Cortex of kidney (tissue), 1 donor: ENCODE measurements at places on chromosomes 2 and 18.

GRCh38 chr2:102251042-102251848 lies 60.1 kb upstream of the IL1RL1 start:
- no peak for DNase-seq

GRCh38 chr2:69514819-69515218 lies 77.6 kb upstream of the NFU1 start:
- no peak for DNase-seq

- no peak for DNase-seq
Observed at GRCh38 chr2:15750822-15751329, 159.2 kb downstream of the DDX1 start.

DNA sequence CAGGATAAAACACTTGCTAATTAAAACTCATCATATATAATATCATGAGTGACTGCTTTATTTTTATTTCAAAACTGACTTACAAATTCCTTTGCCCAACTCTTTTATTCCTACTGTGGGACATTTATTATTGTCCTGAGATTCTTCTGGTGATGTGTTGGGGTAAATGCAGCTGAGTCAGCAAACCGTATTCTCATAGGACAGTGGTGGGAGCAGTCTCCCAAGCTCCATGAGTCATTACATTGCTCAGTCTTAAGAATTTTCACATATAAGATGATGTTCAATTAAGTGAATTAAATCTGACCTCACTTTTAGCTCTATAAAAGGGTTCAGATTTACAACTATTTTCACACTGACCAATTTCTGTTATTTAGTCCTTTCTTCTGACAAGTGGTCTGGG lies 1530.7 kb downstream of the LRP1B start:
- no peak for DNase-seq

- no peak for DNase-seq
Observed at GRCh38 chr2:142834021-142834420, 43.4 kb upstream of the KYNU start.

GRCh38 chr2:241844066-241844728 lies 14.5 kb downstream of the PDCD1 start:
- DNase-seq = no peak

DNA sequence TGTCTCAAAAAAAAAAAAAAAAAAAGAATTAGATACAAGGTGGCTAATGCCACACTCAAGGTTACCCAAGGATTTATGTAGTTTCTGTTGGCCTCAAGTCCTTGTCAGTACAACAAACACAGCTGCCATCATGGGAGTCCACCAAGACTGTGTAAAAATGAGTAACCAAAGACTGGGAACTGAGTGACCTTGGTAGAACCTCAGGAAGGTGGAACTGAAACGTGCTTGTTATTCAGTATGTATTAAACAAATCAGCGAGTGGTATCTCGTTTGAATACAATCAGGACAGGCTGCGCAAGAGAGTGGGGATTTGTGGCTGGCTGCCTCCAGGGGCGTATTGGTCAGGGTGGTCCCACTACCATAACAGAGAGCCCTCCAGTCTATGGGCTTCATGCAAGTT lies 1.6 kb upstream of the SFTPB start:
- no peak for DNase-seq

DNA sequence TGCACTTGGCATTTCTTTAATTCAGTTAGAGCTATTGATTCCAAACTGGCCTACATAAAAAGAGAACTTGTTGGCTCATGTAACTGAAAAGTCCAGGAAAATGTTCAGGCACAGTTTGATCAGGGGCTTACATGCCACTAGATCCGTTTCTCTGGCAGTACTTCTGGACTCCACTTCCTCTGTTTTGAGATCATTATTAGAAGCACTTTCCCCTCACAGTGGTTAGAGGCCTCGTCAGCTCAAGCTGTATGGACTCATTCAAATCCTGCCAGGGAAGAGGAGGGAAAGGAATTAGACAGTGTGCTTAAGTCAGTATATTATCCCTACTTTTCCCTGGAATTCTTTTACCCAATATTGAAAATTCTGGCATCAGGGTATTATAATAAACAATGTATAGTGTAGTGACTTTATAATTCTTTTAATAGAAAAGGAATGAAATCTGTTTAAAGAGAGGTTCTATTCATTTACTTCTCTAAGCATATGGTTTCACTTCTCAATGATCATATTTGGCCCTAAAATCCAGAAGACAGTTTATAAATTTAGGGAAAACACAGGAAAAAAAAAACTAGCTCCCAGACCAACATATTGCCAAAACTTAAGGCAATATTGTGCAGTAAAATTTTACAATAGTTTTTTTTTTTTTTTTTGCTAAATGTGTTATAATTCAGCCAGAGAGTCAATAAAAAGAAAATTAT lies 92.0 kb downstream of the ARMC9 start:
- no peak for DNase-seq

- no peak for DNase-seq
Observed at GRCh38 chr2:39121523-39122063, 742 bp upstream of the SOS1 start.

- DNase-seq = no peak
Observed at GRCh38 chr2:227608561-227609338, 5.9 kb downstream of the SCYGR3 start.

DNA sequence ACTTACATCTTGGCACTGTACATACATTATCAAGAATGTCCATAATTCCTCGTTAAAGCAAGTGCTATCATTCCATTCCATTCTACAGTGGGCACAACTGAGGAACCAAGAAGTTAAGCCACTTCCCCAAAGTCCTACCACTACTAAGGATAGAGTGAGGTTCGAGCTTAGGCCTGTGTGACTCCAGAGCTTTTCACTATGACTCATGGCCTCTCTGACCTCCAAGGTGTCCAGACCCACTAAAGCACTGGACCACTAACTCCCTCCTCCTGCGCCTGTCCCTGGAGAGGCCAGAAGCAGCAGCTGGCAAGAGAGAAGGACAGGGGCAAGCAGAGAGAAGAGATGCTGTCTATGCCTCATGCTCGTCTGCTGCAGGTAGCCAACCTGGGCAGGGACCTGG lies 117.0 kb downstream of the ZBTB7C start:
- no peak for DNase-seq

GRCh38 chr18:24584813-24585212 lies 124.4 kb downstream of the HRH4 start:
- DNase-seq = no peak

DNA sequence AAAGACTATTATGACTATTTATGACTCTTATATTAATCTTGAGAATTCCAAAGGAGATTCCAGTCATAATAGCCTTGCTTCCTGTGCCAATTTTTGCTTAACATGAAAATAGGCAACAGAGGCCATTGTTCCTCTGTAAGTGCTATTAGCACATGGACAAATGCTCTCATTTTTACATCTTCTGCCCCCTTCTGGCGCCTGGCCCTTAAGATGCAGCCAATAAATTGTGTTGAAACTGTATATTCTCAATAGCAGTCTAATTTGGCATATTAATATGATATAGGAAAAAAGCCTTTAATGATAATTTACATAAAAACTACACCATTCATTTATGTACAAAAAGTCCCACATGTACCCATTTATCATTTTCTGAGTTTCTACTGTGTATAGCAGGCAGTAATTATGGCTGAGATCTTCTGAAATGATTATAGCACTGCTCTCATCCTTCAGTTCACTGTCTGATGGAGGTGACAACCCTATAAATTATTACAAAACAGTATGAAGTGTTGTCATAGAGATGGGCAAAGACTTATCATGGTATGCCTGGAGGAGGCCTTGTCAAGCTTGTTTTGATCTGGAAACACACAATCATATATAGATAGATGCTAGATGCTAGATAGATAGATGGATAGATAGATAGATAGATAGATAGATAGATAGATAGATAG lies 613.3 kb downstream of the TSN start:
- no peak for DNase-seq

GRCh38 chr2:122451697-122452096 lies 696.2 kb downstream of the TSN start:
- no peak for DNase-seq

- no peak for DNase-seq
Observed at GRCh38 chr2:203804070-203804469, 63.5 kb upstream of the CTLA4 start.

- DNase-seq = no peak
Observed at GRCh38 chr2:30763151-30763660, 44.0 kb downstream of the CAPN13 start.

GRCh38 chr18:12373771-12374116 lies 3.3 kb downstream of the AFG3L2 start:
- no peak for DNase-seq

GRCh38 chr2:233593201-233593600 lies 24.2 kb upstream of the UGT1A8 start:
- DNase-seq = no peak

- no peak for DNase-seq
Observed at GRCh38 chr2:58757971-58758370, 516.8 kb upstream of the FANCL start.

DNA sequence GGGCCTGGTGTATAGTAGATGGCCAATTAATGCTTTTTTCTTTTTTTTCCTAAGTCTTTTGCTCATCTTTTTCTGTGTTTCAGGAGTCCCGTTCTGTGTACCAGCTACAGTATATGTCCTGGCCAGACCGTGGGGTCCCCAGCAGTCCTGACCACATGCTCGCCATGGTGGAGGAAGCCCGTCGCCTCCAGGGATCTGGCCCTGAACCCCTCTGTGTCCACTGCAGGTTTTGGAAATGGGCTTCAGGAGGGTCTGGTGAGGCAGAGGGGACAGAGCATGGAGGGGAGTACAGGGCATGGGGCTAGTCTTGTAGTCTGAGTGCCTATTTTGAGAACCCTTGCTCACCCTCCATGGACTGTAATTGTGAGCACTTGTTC lies 14.1 kb downstream of the PTPN18 start:
- no peak for DNase-seq

DNA sequence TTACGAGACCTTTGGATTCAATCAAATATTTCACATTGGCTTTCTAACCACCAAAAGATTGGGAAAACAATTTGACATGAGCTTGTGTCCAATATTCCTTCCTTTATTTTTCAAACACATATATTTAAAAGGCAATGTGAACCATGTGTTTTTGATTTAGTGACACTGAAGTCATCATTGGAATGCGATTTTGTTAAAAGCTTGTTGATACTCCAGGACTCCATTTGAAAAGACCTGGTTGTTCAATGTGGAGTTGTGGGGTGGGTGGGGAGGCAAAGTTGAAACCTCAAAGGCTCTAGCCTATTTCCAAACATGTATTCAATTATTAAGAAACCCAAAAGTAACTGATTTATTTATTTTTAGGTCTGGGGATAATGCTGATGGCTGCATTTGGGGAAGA lies 114.1 kb upstream of the TRIB2 start:
- no peak for DNase-seq
